ENCODE measurements at places on chromosomes 12 and 14. TPM values are rescaled to one million over a fixed set of nuclear protein-coding genes. Genes with fewer than 3 reads are reported as not detected.

GRCh38 chr12:129807136-129807535 lies 96.7 kb downstream of the TMEM132D start:
- no peak for DNase-seq

DNA sequence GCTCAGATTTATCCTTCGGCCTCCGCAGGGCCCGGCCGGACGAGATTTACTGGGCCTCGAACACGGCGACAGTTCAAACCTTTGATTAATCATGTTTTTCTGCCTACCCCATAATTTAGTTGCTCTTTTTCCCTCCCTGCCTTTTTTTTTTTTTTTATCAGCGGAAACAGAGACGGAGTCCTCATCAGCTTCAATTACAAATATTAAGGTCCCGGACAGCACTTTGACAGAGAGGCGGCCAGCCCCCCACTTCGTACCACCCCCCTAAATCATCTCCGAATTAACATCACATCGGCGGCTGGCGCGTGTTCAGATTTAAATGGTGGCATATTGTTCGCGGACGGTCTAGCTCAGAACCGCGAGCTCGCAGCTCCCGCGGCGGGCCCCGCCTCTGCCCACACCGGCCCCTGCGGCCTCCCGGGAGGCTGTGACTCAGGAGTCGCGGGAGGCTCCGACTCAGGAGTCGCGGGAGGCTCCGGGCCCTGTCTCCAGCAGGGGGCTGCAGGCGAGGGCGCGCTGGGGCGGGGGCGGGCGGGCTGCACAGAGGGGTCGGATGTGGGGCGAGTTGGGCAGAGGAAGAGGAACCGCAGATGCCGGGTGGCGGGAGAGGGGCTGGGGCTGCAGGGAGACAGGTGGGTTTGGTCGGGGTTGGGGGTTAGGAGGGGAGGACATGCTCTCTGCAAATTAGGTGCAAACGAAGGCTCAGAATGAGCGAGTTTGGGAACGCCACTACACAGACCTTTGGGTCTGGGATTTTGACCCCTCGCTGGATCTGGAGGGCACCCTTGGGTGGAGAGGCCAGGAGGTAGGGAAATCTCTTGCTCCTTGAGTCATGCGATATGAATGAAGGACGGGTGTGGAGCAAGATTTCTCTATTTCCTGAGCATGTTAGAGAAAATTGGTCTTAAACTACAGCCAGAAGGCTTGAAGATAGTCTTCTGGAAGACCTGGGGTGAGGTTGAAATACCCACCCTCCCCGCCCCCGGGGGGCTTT lies 19.6 kb upstream of the ATP5MC2 start:
- peak; percentile 39 for DNase-seq

GRCh38 chr12:54368709-54369596 lies 4.7 kb upstream of the GPR84 start:
- peak; percentile 96 for DNase-seq

DNA sequence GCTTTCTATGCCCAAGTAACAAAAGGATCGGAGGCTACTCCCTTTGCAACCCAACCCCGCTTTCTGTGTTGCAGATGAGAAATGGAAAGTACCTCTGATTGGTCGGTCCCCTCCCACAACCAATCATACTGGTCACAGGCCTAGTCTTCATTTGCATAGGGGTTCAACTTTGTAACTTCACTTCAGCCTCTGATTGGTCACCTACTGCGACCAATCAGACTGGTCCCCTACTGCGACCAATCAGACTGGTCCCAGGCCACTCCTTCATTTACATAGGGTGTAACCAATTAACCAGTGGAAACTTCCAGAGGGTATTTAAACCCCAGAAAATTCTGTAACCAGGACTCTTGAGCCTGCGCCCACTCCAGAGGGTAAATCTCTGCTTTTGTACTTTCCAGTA lies 906.4 kb upstream of the TMEM132C start:
- DNase-seq, result no peak

COX14 gene
- polyA plus RNA-seq, result 258 TPM

PRH2 gene
- polyA plus RNA-seq, result not detected

DNA sequence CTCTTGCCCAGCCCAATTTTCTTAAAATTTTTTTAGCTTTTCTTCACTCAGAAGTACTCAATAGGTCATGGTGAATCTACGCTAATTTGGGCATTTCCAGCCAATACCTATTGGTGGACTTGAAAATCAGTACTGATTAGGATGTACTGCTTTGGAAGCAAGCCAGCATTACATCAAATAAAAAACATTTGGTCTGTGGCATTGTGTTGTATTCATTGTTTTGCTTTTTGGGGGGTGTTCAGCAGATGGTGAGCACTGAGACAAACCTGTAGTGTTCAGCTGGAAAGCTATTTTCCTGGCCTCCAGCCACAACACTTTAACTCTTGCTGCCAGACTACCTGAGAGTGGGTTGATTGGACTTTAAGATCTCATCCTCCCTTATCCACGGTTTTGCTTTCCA lies 4.0 kb downstream of the MAPKAPK5 start:
- no peak for DNase-seq

TCTN2 gene
- 3.2 TPM for polyA plus RNA-seq

GRCh38 chr12:51217133-51217967 lies 512 bp downstream of the POU6F1 start:
- peak; percentile 59 for DNase-seq

DNA sequence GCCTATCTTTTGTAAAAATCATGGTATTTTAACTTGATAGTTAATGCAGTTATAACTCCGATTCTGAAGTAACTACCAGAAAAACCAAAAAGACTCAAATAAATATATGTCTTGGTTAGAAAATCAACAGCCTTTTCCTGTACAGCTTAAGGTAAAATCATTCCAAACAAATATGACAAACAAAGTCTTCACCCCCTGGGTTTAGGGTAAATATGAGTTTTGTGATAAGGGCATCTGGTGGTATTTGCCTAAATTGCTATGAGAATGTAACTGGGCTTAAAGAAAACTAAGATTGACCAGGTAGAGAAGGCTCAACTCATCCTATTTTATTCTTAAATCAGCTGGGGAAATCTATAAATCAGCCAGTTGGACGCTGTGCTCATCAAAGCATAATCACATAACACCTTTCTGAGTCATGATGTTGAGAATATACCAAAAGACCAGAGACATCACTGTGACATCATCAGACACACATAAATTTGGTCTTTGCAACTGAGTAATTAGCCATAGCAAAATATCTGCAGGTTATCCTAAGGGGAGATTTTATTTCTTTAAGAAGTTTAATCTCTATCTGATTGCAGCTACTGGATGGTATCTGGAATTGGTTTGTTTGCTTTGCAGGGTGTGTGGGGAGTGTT lies 133.9 kb downstream of the STXBP6 start:
- DNase-seq, result no peak

DNA sequence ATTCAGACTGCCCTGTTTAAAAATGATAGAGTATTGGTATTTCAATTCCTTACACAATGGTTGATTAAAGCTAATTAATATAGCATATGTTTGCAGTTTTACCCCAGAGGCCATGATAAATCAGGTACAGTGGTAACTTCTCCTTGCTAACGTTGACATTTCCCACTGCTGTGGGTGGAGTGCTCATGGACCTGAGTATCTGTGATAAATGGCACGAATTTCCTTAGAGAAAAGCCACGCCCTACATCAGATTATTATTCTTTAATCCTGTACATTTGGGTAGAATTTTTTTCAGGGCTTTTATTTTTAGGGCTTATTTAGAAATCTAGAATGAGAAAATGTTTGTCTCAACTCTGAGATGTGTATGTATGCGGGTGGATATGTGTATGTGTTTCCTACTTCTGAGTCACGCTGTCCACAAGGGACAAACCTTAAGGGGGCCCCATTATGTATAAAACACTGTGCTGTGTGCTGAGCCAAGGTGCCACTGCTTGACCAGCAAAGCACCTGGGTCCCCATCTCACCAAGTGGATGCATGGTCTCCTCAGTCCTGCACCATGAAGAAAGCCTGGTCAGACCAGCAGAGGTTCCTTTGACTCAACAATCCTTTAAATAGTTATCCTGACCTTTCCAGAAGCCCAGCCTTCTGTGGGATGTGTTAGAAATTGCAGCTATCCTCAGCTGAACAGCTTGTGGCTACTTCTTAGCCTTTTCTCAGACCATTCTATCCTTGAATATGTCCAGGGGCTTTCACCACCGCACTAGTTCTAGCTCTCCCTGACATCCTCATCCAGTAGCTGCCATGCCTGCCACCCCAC lies 57.9 kb upstream of the STK38L start:
- DNase-seq, result no peak

DNA sequence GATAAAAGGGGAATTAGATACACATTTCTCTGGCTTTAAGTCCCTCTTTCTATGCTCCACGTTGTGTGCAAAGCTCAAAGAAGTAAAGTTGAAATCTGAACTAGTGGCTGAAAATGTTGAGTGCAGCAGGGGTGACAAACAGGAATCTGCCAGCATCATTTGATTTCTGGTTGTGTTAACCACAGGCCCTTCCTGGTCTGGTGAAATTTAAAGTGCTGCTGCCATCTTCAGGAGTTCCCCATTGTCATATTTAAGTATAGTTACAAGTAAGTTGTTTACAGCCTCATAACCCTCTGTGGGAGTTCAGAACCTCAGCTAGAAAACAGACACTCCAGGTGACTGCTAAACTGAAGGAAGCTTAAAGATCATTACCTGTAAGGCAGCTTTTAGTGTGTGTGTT lies 90.9 kb upstream of the CCDC196 start:
- DNase-seq, result no peak

DNA sequence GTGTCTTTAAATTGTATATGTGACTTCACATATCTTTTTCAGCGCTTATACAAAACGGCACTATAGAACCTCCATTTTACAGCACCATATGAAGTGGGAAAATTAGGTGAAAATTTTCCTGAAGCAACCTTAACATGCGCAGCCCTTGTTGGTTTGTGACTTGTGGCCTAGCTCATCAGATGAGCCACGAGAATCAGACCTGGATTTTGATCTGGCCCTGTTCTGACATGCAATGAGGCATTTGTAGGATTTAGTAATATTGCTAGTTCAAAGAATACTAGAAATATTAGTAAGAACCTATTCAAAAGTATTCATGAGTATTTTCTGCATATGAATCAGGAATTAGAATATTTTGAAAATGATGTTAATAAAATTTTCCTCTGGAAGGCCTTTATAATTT lies 2.9 kb downstream of the CDKN1B start:
- DNase-seq, result no peak

TMEM132C gene
- 4.9 TPM for polyA plus RNA-seq

DNA sequence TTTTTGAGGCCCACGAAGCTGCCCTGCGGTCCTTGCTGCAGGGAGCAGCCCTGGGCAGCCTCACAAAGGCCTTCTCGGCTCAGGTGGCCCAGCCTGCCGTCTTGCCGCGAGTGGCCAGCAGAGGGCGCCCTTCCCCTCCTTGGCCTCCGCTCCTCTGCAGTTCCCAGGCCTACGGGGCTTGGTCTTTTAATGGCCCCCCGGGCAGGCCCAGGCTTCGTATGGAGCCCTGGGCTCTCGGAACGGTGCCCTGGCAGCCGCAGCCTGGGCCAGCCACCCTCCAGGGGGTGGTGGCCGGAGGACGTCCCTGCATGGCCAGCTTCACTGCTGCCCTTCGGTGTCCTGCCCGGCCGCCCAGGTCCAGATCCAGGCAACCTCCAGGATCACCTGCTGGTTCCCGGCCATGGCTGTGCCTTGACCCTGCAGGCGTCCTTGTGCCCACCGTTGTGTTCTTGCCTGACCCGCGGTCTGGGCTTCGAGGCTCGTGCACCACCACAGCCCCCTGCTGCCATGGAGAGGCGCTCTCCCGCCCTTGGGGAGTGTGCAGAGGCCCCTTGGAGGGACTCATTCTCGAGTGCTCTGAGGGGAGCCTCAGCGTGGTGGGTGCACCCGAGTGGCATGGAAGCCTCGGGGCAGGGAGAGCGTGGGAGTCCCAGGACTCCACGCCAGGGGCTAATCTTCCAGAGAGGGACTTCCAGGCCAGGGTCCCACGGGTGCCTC lies 9.4 kb downstream of the ASPG start:
- DNase-seq, result peak; percentile 48

DNA sequence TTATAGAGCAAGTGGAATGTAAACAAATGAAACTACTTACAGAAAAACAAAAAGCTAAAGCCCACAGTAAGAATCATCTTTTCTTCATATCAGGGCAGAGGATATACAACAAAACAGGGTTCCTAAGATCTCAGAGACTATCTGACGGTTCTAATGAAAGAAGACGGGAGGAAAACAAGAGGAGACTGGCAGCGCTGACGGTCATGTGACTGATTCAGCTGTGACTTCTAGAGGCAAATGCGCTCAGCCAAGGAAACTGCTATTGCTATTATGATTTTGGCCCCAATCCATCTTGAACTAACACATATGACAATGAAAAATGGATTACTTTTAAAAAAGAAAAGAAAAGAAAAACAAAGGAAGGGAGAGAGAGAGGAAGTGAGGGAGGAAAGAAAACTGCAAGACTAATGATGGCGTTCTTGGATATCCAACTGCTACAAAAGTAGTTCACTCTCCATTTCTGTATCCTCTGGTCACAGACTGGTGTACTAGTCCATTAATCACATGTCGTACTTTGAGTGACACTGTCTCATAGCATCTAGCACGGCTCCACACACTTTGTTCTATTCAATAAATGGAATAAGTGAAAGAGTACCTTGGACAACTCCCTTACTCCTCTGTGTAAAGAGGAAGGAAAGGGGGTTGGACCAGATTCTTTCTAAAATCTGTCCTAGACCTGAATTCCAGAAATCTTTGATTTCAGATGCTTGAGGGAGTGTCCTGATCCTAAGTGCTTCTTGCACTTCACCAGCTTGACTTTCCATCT lies 119.3 kb downstream of the DAD1 start:
- no peak for DNase-seq

CPNE8 gene
- 14.1 TPM for polyA plus RNA-seq

- DNase-seq, result no peak
Observed at GRCh38 chr14:23550131-23550811, 1.3 kb downstream of the ZFHX2 start.

SPTSSA gene
- 19.9 TPM for polyA plus RNA-seq

- no peak for DNase-seq
Observed at GRCh38 chr12:4991373-4991772, 52.3 kb upstream of the KCNA5 start.

HCAR3 gene
- 0.05 TPM for polyA plus RNA-seq

DNA sequence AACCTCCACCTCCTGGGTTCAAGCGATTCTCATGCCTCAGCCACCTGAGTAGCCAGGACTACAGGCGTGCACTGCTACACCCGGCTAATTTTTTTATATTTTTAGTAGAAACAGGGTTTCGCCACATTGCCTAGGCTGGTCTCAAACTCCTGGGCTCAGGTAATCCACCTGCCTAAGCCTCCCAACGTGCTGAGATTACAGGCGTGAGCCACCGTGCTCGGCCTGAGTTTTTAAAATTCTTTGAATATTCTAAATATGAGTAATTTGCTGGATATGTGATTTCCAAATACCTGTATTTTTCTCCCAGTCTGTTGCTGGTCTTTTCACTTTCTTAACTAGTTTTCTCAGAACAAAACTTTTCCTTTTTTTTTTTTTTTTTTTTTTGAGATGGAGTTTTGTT lies 27.4 kb downstream of the GIT2 start:
- no peak for DNase-seq

REM2 gene
- 0.07 TPM for polyA plus RNA-seq

FSCB gene
- polyA plus RNA-seq, result not detected

GRCh38 chr14:26765301-26765700 lies 167.5 kb upstream of the NOVA1 start:
- DNase-seq, result no peak

DNA sequence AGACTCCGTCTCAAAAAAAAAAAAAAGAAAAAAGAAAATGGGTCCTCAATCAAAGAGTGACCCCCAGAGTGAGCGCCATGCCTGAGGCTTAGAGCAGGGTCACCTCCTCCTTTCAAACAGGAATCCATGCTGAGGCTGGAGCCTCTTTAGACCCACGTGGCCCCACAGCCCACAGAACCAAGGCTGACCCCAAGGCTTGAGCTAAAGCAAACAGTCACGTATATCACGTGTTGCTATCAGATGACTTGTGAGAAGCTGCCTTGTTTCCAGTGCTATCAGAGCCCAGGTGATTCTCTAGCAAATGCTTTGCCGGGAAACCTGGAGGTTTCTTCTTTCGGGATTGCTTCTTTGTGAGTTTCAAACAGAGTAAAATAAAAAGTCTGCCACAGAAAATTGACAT lies 31.7 kb upstream of the DYNC1H1 start:
- no peak for DNase-seq
